ENCODE measurements at places on chromosomes 2 and 18. TPM values are rescaled to one million over a fixed set of nuclear protein-coding genes. Genes with fewer than 3 reads are reported as not detected.

RNF144A gene
- 2.8 TPM for polyA plus RNA-seq

CFAP65 gene
- polyA plus RNA-seq, result 0.37 TPM

UGP2 gene
- 906 TPM for polyA plus RNA-seq

DNA sequence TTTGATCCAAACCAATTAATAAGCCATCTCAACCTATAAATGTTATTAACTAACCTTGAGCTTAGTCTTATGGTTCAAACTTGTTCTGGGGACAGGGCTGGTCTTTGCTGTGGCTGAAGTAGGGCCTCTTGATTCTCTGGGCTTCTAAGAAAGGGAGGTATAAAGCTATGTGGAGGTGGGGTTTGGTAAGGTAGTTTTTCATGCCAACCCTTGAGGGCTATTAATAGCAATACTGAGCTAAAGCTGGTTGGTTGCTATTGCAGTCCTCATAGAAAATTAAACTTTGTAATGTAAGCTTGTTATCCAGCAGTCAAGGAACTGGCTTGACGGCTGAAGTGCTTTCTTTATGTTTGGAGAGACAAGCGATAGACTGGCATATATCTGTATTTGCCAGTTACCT is 112.1 kb downstream of the RND3 start:
- no peaks in the 10 kb centered on the region for H3K36me3 ChIP-seq
- H3K27ac ChIP-seq, result no peak overlapping the region
- no peaks in the 10 kb centered on the region for H3K4me1 ChIP-seq
- no peak overlapping the region for H3K4me3 ChIP-seq
- no peaks in the 10 kb centered on the region for H3K27me3 ChIP-seq
- no peak for DNase-seq

GRCh38 chr2:5740817-5741216 is 48.6 kb downstream of the SOX11 start:
- no peak overlapping the region for H3K27ac ChIP-seq
- DNase-seq, result no peak
- H3K4me3 ChIP-seq, result no peak overlapping the region
- H3K36me3 ChIP-seq, result no peaks in the 10 kb centered on the region

DNA sequence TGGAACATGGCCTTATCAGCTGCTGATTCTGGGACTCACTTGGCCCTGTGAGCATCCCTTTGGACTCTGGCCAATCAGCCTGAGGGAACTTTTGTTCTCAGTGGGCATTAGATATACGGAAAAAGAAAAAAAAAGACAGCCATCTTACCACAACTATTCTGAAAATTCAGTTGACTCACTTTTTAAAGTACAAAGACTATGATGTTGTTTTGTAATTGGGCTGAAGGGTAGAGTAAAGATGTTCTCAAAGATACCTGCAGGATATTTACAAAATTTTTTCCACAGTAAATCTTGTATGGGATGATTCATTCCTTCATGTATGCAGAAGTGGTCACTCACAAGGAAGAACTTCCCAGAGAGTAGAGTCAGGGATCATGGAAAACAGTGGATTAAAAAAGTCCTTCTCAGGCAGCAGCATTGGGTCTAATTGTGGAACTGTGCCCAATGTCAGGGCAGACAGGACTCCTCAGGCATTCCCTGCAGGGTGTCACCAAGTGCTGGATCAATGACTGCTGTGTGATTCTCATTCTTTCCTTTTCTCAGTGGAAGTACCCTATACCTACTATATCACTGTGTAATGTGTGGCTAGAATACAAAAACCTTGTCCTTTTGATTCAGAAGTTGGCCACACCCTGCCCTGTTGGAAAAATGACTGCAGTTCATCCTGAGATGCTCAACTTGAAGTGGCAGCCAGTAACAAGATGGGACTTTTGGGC is 35.4 kb downstream of the SULT1C4 start:
- H3K4me3 ChIP-seq, result no peak overlapping the region
- no peaks in the 10 kb centered on the region for H3K36me3 ChIP-seq
- no peak overlapping the region for H3K27ac ChIP-seq
- no peak for DNase-seq
- no peaks in the 10 kb centered on the region for H3K4me1 ChIP-seq

DNA sequence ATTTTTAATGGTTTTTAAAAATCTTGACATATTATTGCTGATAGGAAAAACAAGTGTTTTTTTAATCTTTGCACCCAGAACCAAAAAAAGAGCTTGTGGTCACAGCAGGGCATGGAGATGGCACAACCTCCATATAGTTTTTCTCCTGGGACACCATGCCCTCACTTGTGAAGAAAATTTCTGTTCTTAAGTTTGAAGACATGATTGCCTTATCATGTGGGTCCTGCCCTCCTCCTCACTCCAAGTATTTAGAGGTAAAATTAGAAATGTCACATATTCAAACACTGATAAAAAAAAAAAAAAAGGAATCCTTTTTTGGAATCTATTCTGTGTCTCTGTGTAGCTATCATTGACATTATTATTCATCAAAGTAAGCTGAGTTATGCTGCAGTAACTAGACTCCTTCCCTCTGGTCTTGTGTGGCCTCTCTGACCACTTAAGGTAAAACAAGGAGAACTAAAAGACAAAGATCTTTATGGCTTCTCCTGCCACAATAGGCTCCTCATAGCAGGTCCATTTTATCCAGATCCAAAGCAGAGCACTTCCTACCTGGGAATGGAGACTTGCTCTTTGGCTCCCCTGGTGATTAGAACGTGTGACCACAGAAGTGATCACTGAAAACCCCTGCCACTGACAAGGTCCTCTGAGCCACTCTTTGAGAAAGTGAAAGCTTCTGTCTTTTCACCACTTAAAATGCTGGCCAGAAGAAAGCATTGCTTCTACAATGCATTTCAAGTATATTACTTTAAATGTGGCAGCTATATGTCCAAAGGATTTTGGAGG is 19.8 kb downstream of the ADD2 start:
- DNase-seq, result peak; percentile 70
- H3K4me1 ChIP-seq, result peaks cover 74% of the 10 kb centered on the region
- no peaks in the 10 kb centered on the region for H3K27me3 ChIP-seq
- no peak overlapping the region for H3K4me3 ChIP-seq

GRCh38 chr2:176134035-176134434 is 4.5 kb downstream of the HOXD8 start:
- H3K4me3 ChIP-seq, result no peak overlapping the region
- H3K36me3 ChIP-seq, result no peaks in the 10 kb centered on the region
- no peak overlapping the region for H3K27ac ChIP-seq
- H3K4me1 ChIP-seq, result peaks cover 43% of the 10 kb centered on the region
- no peak for DNase-seq
- peaks cover 100% of the 10 kb centered on the region for H3K27me3 ChIP-seq

DNA sequence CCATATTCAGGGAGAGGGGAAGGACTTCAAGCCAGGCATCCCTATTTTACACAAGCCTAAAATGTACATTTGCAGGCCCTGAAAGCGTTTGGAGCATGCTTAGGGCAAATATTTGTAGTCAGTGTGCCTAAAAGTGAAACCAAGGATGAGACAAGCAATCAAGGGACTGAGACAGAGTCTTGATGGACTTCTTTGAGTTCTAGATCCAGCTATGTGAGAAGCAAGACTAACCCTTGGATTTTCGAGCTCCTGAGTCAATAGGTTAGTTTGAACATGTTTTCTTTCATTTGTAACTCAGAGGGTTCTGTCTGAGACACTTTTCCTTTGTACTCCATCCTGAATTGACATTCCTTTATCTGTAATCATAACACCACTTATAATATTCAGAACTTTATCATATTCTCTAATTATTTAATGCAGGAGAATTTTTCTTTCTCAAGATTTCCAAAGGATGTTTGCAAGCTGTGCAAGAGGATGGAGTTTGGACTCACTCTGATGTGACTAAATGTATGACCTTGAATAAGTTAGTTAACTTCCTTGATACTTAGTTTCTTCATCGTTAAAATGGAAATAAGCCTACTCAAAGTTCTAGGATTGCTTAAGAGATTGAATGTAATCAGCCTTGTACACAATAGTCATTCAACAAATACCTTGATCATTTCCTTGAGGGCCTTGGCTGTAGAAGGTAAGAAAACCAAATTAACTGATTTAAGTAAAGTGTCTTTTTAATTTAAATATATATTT is 1237.8 kb upstream of the ZEB2 start:
- H3K27ac ChIP-seq, result no peak overlapping the region
- no peak for DNase-seq
- H3K36me3 ChIP-seq, result no peaks in the 10 kb centered on the region
- no peaks in the 10 kb centered on the region for H3K27me3 ChIP-seq
- no peak overlapping the region for H3K4me3 ChIP-seq
- H3K4me1 ChIP-seq, result peaks cover 2% of the 10 kb centered on the region

GRCh38 chr2:221442128-221442527 is 130.0 kb downstream of the EPHA4 start:
- DNase-seq, result no peak
- no peaks in the 10 kb centered on the region for H3K27me3 ChIP-seq
- no peak overlapping the region for H3K4me3 ChIP-seq
- H3K4me1 ChIP-seq, result no peaks in the 10 kb centered on the region
- no peaks in the 10 kb centered on the region for H3K36me3 ChIP-seq
- no peak overlapping the region for H3K27ac ChIP-seq

- H3K4me3 ChIP-seq, result no peak overlapping the region
- DNase-seq, result no peak
- no peaks in the 10 kb centered on the region for H3K36me3 ChIP-seq
- no peak overlapping the region for H3K27ac ChIP-seq
Observed at GRCh38 chr2:227390468-227391256, 2.9 kb upstream of the SCYGR1 start.

DNA sequence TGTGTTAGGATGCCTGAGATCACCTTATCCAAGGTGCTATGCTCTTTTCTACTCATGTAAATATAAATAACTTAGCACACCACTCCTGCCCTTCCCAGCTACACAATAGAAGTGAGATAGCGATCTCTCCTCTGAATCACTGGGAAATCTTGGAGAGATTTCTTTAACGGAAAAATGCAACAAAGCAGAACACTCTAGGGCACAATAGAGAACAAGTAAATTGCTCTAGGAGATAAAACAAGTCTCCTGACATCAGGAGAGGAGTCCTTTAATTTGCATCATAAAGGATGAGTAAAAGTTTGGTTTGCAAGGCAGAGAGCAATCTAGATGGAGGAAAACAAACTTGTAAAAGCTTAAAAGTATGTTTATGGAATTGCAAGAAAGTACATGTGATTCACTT is 224.1 kb downstream of the PAX3 start:
- DNase-seq, result peak; percentile 52
- peaks cover 8% of the 10 kb centered on the region for H3K27me3 ChIP-seq
- H3K27ac ChIP-seq, result no peak overlapping the region
- H3K4me3 ChIP-seq, result no peak overlapping the region
- peaks cover 10% of the 10 kb centered on the region for H3K4me1 ChIP-seq

GRCh38 chr2:120228503-120228902 is 5.3 kb upstream of the TMEM185B start:
- H3K4me1 ChIP-seq, result no peaks in the 10 kb centered on the region
- no peaks in the 10 kb centered on the region for H3K36me3 ChIP-seq
- no peak for DNase-seq
- H3K4me3 ChIP-seq, result no peak overlapping the region
- peaks cover 18% of the 10 kb centered on the region for H3K27me3 ChIP-seq

DNA sequence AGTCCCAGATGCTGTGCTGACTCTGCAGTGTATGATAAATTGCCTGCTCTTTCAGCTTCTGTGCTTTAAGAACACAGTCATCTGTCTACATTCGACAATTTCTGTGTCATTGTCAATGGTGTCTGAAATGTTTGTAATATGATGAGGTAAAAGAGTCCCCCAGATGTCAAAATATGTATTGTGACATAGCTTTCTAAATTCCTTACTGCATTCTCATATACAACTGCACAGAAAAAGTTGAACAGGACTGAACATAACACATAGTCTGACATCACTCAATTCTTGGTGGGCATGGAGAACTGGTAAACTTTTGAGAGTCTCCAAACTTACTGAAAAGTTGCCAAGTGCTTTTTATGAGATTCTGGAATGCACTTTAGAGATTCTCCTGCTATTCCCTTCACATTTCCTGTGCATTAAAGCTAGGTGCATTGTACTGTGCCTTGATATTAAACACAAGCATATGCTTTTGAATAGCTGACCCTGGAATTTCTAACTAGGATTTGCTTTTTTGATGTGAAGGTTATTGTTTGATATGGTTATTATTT is 48.1 kb upstream of the ARHGAP28 start:
- DNase-seq, result no peak
- no peak overlapping the region for H3K4me3 ChIP-seq
- H3K36me3 ChIP-seq, result no peaks in the 10 kb centered on the region
- peaks cover 13% of the 10 kb centered on the region for H3K4me1 ChIP-seq
- H3K27me3 ChIP-seq, result no peaks in the 10 kb centered on the region

DNA sequence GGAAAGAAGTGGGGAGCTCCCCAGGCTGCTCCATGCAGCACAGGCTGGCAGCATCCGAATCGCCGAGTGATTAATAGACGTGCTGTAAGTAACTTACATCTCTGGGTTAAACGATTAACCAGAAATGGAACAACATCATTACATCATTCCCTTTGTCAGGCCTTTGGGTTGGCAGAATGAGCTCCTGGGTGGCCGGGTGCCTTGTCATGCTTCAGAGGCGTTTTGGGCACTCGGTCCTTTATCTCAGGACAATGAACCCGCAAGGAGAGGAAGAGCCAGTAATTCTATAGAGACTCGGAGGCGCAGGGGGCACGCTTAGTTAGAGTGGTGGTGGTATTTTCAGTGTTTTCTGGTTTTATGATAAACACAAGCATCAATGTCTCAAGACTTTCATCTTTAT is 146.9 kb upstream of the TPO start:
- no peak for DNase-seq
- H3K4me3 ChIP-seq, result no peak overlapping the region
- H3K27ac ChIP-seq, result no peak overlapping the region
- H3K4me1 ChIP-seq, result no peaks in the 10 kb centered on the region
- H3K27me3 ChIP-seq, result no peaks in the 10 kb centered on the region
- H3K36me3 ChIP-seq, result no peaks in the 10 kb centered on the region

DNA sequence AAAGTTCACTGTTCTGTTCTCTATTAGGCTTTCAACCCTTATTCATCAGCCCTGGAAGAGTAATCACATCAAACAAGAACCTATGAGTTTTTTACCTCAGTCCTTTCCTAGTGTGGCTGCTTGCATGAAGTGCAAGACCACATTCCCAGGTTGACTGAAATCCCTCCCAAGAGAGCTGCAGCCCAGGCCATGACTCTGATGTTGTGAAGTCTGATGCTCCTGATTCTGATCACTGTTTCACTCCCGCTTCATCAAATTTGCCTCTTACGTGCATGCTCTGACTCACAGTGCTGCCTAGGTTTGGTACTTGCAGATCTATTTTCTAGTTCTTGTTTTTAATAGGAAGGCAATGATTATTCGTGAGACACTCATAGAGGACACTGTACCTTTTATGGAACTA is 58.2 kb upstream of the DSEL start:
- H3K36me3 ChIP-seq, result no peaks in the 10 kb centered on the region
- H3K4me3 ChIP-seq, result no peak overlapping the region
- H3K4me1 ChIP-seq, result peaks cover 4% of the 10 kb centered on the region
- DNase-seq, result peak; percentile 11
- no peaks in the 10 kb centered on the region for H3K27me3 ChIP-seq
- H3K27ac ChIP-seq, result no peak overlapping the region

DNA sequence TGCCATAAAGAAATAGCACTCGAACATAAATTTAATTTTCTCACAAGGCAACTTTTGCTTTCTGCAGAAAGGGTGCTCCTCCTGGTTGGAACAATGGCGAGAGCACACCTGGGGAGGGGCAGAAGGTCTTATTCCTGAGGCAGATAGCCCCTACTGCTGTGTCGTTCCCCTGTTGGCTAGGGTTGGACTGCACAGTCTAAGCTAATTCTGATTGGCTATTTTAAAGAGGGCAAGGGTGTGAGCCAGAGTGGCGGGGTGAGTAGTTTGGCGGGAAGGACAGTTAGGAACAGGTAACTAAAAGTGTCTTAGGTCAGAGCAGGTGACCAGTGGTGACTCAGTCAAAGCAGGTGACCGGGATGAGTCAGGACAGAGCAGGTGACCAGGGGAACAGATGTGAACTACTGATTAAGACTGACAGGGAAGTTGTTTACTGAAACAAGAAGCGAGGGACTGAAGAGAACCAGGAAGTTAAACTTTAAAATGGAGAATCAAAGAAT is 49.7 kb upstream of the AGAP1 start:
- no peaks in the 10 kb centered on the region for H3K27me3 ChIP-seq
- H3K36me3 ChIP-seq, result no peaks in the 10 kb centered on the region
- H3K27ac ChIP-seq, result no peak overlapping the region
- no peaks in the 10 kb centered on the region for H3K4me1 ChIP-seq
- DNase-seq, result no peak
